ENCODE measurements at places on chromosomes 3 and 15.
A peak's percentile ranks its signal among the peaks of the same experiment; 100 is the strongest.

DNA sequence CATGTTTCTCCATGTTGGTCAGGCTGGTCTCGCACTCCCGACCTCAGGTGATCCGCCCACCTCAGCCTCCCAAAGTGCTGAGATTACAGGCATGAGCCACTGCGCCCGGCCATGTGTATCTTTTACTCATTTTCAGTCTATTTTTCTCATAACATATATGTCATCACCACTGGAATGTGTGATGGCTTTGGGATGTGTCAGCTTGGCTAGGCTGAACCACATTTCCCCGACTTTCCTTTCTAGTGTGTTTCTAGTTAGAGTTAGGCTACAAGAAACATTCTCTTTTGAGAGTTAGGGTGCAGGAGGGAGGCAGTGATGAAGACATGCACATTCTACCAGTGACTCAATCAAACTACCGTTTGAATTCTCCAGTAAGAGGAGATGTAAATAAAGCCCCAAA lies 444.9 kb upstream of the THBS1 start:
- DNase-seq, result no peak

DNA sequence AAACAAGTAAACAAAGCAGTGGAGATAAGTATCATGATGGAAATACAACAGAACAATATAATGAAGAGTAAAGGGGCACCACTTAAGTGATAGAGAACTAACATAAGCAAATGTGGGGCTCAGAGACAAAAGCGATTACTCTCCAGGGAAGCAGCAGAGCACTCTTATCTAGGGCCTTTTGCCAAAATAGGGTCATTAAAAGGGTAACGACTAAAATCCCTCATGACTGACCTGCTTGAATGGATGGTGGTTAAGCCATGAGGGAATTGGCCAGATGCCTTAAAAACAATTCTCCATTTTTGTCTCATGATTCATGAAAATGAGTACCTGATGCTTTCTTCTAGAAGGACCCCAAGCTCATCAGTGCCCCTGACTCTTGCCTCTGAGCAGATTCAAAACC lies 3.2 kb upstream of the SLC7A14 start:
- no peak for DNase-seq

GRCh38 chr15:40267670-40268069 lies 15.2 kb downstream of the ANKRD63 start:
- no peak for DNase-seq

- no peak for DNase-seq
These were observed 199.2 kb downstream of the BCHE start for GRCh38 chr3:165638034-165638433.

DNA sequence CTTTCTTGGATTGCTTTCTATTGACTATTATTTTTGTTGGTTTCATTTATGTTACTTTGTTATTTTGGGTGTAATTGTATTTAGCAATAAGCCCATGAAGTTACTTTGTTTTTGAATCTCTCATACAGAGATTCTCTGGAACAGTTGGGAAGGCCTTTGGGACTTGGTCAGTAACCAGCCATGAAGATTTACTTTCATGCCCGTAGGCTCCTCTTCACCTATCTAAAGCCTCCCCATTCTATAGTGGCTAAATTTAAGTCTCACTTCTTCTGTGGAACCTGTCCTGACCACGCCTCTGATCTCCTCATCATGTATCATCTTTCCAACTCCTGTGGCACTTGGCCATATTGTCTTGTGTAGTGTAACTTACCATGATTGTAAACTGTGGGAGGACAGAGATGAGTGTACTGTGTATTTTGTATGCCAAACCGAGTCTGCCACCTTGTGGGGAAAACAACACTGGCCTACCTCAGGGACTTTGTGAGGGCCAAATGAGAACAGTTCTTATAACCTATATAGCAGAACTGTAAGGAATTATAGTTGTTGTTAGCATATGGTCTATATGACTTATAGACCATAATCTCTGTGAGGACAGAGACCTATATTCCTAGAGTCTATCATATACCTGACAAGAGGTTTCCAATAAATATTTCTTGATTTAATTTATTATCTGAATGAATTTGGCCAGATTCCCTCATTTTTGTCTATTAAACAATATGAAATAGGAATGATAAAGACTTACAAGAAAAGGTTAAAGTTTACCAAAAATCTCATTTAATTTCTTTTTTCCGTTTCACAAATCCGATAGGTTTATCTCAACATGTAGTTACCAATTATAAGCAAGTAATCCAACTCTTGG lies 75.0 kb downstream of the STARD9 start:
- DNase-seq, result peak; percentile 35

DNA sequence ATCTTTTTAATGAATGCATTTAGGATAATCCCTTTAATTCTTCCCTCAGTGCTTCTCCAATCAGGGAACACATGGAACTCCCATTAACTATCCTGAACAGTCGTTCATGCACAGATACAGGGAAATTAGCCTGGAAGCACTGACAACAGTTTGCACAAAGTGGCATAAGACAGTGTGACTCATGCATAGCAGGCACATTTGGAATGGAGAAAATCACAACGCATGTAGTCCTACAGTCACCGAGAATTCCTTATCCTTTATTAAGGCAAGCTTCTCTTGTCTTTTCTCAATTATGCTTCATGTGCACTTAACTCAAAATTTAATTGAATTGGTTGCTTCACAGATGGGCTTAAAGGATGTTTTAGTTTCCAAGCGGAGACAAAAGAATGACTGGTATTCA lies 155.0 kb upstream of the CRBN start:
- DNase-seq, result no peak

DNA sequence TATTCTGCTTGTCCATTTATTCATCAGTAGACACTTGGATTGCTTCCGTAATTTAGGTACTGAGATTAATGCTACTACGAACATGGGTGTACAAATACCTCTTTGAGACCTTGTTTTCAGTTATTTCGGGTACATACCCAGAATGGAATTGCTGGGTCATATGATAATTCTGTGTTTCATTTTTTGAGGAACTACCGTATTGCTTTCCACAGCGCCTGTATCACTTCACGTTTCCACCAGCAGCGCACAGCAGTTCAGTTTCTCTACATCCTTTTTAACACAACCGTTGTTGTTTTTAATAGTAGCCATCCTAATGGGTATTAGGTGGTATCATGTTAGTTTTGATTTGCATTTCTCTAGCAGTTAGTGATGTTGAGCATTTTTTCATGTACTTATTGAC lies 9.5 kb downstream of the PAK2 start:
- no peak for DNase-seq

DNA sequence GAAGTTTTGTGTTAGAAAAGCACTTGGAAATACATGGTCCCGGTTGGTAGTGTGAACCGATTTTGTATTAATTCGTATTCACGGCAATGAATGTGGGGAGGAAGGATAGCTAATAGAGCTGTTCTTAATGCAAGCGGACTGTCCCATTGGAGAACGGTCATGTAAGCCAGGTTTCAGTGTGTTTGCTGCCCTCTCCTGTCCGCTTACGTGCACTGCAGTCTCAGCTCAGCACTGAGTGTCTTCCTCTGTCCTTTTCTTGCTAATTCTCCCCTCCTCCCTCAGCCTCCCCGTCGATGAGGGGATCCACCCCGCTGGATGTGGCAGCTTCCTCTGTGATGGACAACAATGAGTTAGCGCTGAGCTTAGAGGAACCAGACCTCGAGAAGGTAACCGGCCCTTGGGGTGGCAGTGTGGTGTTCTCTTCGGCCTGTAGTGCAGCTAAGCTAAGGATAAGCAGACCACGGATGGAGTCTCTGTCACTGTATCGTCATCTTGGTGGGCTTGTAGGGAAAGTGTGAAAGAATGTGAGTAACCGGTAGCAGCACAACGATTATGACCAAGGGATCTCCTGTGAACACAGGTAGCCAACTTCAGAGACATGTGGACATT lies 267.5 kb upstream of the CHRM5 start:
- DNase-seq, result peak; percentile 17

DNA sequence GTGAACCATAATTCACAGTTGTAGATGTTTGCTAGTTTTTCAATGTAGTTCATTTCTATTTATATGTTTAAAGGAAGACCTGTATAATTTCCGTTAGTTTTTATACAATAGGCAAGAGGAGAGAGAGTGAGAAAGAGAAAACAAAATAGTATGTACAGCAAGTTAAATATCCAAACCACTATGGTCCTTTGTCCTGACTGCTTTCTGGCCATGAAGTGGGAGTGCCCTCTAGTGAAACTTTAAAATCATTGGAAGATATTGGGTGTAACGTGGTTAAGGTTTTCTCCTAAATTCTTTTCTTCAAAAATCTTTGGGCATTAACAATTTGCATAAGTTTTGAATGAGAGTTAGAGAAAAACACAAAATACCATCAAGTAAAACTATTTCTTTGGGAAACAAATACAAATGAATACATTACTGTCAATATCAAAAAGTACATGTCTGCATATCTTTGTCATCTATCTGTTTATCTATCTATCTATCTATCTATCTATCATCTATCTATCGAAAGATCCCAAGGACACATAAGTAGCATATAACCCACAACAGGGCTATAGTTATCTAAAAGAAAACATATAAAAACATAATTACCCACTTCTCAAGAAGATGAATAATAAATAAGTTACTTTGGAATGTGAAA lies 534.6 kb upstream of the ATP11B start:
- peak; percentile 4 for DNase-seq

GRCh38 chr3:98460220-98460619 lies 2.8 kb upstream of the OR5K1 start:
- DNase-seq, result no peak

DNA sequence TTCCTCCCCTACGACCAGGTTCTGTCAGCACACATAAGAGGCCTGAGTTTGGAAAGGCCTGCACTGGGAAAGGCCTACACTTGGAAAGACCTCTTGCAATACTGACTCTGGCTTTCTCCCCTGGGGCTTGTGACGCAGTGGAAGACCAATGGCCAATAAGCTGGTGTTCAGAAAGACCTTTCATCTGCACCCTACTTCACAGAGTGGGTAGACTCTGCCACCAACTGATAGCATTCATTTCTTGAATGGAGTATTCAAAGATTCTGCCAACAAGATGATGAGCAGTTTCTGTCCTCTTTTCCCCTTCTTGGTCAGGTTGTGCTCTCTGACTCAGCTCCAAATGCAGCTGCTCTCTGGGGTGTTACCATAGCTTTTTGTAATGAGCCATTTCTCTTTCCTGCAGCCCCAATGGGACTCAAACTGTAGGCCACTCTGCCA lies 48.8 kb downstream of the TIPARP start:
- DNase-seq, result no peak
